NK-92 treated with Interleukin-12 subunit alpha and Interleukin-12 subunit beta, amount 100 ng/mL, for 24 hours (cell line): ENCODE measurements at places on chromosomes 6 and 20.

DNA sequence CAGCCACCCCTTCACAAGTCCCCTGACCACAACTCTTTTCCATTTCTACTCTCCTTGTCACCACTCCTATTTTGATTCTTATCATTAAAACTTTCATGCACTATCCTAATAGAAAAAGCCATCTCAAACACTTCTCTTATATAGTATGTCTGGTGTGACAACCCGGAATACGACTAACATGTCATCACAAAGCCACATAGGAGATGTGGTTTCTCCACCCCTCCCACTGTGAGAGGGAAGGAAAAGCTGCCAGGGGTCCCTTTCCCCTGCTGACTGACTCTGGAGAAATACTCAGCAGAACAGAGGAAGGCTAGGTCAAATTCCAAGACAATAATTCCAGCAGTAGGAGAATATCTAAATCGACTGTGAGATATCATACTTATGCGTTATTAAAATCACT lies 193.0 kb upstream of the KCNK16 start:
- DNase-seq: no peak

- DNase-seq: no peak
These were observed 262.1 kb downstream of the LRFN2 start for GRCh38 chr6:40325041-40325440.

DNA sequence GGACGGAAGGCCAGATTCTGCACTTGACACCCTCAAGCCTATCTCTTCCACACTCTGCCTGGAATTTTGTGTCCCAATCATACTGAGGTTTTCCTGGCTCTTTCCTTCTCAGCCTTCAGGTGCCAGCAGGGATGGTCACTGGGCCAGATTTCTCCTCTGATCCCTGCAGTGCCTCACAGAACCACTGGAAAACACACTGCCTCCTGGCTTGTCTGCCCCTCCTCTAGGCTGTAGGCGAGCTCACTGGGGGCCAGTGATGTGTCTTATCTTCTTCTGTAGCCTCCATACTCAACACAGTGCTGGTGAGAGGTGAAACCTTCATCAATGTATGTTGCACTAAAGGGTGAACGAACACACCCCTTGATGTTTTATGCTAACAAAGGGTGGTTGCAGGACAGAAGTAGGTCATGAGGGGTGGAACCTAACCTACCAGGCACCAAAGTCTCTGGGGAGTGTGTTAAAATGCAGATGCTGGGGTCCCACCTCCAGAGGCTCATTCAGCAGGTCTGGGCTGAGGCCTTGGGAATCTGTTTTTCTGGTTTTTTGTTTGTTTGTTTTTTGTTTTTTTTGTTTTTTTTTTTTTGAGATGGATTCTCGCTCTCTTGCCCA lies 80.3 kb downstream of the CDH26 start:
- no peak for DNase-seq

GRCh38 chr6:111027219-111027618 lies 45.4 kb downstream of the RPF2 start:
- DNase-seq: no peak

GRCh38 chr20:34876406-34877282 lies at the start of gene ACSS2:
ACSS2 (plus strand) TSS chr20:34876612; CDS start chr20:34876646, 34 bp downstream.
- DNase-seq: no peak

DNA sequence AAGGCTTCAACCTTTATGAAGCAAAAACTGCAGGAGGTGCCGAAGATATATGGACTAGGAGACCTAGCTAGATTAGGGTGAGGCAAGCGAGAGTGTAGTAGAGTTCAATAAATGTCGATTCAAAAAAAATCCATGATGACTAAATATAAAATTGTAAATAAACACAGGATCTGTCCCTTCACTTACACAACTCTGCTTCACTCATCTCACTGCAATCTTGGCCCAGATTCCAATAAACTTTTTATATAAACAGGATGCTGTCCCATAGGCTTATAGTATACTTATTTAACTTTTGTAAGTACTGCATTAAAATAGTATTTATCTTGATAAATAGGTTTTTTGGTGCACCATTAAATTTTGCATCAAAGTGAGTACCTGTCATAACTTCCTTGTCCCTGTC lies 648.4 kb upstream of the NRSN1 start:
- DNase-seq: no peak

- DNase-seq: no peak
These were observed 23.7 kb upstream of the TFAP2C start for GRCh38 chr20:56605261-56605996.

GRCh38 chr6:116017546-116018295 lies 43.0 kb downstream of the FRK start:
- no peak for DNase-seq

GRCh38 chr6:133501675-133502270 lies 260.6 kb downstream of the EYA4 start:
- DNase-seq: no peak
